ENCODE measurements at places on chromosomes 6 and 20. TPM values are rescaled to one million over a fixed set of nuclear protein-coding genes. Genes with fewer than 3 reads are reported as not detected.

PTK6 gene
- not detected for total RNA-seq

STX11 gene
- total RNA-seq = not detected

DNA sequence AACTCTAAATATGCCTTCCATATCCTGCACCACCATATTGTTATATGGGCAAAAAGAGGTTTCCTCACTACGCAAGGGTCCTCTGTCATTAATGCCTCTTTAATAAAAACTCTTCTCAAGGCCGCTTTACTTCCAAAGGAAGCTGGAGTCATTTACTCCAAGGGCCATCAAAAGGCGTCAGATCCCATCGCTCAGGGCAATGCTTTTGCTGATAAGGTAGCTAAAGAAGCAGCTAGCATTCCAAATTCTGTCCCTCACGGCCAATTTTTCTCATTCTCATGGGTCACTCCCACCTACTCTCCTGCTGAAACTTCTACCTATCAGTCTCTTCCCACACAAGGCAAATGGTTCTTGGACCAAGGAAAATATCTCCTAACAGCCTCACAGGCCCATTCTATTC is 30.3 kb upstream of the ZBTB22 start:
- no peak overlapping the region for H3K4me3 ChIP-seq
- H3K27me3 ChIP-seq = peaks cover 3% of the 10 kb centered on the region
- H3K27ac ChIP-seq = no peak overlapping the region

DNA sequence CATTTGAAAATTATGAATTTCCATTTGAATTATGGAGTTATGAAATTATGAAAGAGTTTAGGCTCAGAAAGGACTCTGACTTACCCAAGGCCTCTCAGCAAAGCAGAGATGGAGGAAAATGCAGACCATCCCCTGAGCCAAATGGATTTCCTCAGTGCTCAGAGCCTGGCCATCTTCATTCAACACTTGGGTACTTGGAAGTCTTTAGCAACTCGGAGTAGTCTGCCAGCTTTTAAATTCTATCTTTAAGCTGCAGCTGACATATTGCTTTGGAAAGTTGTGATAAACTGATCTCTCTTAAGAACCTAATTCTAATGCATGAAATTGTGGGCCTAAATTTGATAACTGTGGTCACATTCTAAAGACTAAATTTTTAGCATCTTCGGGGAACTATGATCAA is 315.4 kb downstream of the SAMD5 start:
- H3K27ac ChIP-seq = no peak overlapping the region
- no peaks in the 10 kb centered on the region for H3K27me3 ChIP-seq
- DNase-seq = no peak

DNA sequence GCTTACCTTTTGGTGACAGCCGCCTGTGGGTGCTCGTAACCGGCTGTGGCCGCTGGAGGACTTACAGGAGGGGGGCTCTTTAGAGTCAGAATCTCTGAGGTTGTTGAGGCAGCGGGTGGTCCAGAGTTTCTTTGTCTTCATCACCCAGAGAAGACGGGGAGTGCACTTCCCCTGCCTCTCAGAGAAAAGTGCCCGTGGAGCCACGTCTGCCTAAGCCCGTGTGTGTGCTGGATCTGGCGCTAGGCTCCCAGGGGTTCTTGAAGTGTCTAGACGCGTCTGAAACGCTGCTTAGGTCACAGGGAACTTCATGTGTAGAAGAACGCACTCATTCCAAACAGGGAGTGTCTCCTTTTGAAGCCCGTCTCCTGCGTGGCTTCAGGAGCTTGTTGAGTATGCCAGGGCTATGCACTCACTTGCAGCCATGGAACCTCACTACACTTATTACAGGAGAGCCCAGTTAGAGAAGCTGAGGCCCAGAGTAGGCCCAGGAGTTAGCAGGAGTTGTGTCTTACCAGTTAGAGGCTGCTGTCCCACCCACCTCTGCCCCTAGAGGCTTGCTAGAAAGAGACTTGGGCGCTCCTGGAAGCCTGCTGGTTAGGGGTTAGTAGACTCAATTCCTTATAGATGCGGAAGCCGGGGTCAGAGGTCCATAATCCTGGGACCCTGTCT is 1.3 kb downstream of the LSM14B start:
- H3K27me3 ChIP-seq = peaks cover 5% of the 10 kb centered on the region
- peaks cover 2% of the 10 kb centered on the region for H3K4me1 ChIP-seq
- no peak overlapping the region for H3K27ac ChIP-seq
- DNase-seq = no peak

OR12D3 gene
- total RNA-seq = not detected
